ENCODE measurements at places on chromosomes 3 and 15. TPM values are rescaled to one million over a fixed set of nuclear protein-coding genes. Genes with fewer than 3 reads are reported as not detected.

Gene ACP3
- 0.81 TPM for polyA plus RNA-seq

Gene TWF2
- polyA plus RNA-seq = 30.0 TPM

- DNase-seq = peak; percentile 42
These were observed 94.7 kb downstream of the IL5RA start for GRCh38 chr3:3015185-3016089.

Gene KCNAB1
- 3.8 TPM for polyA plus RNA-seq

- DNase-seq = no peak
These were observed 274.1 kb downstream of the MECOM start for GRCh38 chr3:169389211-169389924.

DNA sequence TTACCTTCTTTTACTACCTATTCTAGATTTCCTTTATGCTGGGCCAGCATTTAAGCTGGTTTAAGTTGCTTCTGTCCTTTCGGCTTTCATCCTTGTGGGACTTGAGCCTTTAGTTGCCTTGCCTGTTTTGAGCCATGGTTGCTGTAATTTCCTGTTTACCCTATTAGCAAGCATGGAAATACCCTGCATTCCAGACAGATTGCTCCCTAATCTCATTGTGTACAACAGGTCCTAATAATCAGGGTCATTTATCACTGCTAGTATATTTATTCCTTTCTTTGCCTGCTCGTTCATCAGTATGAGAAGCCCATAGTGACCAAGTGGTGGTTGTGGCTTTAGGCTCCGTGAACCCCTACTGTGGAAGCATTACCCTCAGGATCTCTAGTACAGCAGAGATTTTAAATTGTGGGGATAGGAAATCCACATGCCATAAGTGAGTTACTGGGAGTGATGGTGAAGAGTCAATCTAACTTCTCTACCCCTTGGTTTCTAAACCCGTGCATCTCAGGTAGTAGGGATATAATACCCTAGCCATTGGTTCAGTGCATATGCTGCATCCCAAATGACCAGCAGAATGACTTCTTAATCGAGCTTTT, 31.9 kb downstream of the NCK1 start:
- DNase-seq = no peak

GRCh38 chr3:713947-714620, 378.7 kb upstream of the CNTN6 start:
- no peak for DNase-seq

Gene CDC25A
- polyA plus RNA-seq = 4.0 TPM

Gene GOLGA6L26
- not detected for polyA plus RNA-seq

DNA sequence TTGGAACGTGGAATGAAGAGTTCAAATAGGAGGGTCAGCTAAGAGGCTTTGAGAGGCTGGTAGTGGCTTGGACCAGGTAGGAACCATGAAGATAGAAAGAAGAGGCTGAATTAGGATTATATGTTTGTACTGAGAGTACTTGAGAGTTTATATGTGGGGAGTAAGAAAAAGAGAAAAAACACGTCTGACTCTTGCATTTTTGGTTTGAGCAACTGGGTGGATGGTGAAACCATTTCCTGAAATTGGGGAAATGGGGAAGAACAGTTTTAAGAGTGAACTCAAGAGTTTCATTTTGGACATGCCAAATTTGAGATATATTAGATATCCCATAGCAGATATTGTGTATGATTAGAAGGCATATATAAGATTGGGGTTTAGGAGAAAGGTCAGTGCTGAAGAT, 92.9 kb upstream of the TNIK start:
- DNase-seq = no peak

Data from hindlimb muscle (tissue), 1 donor.